Activated effector memory CD4-positive, alpha-beta T cell treated with anti-CD3 and anti-CD28 coated beads, Interleukin-2, amount 50 U/mL, for 16 hours (primary cell): ENCODE measurements at places on chromosomes 11 and 22.

- no peak for DNase-seq
Observed at GRCh38 chr11:84887055-84887629, 740.0 kb downstream of the DLG2 start.

- peak; percentile 82 for DNase-seq
Observed at GRCh38 chr22:17767233-17768065, 6.8 kb downstream of the BID start.

- no peak for DNase-seq
Observed at GRCh38 chr11:11805228-11805627, 36.5 kb upstream of the USP47 start.

GRCh38 chr11:89436071-89436470 is 55.1 kb downstream of the NOX4 start:
- no peak for DNase-seq

DNA sequence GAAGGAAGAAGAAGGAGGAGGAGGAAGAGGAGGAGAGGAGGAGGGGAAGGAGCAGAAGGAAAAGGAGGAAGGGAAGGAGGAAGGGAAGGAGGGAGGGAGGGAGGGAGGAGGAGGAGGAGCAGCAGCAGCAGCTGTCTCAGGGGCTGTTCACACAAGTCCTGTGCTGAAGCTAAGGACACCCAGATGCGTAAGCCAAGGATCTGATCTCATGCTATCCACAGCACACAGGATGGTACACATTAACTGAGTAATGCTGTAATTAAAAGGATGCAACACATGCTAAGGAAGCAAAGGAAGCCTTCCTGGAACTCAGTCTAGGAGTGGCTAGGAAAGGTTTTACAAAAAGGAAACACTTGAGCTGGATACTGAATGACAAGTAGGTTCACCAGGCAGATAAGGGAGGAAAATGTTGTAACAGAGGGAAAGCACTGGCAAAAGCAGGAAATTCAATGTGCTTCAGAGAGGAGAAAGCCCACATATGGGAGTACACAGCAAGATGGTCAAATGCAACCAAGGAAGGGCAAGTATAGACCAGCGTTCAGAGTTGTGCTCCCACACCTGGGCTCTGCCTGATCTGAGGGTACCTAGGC is 32.0 kb downstream of the TRIM66 start:
- DNase-seq, result no peak

DNA sequence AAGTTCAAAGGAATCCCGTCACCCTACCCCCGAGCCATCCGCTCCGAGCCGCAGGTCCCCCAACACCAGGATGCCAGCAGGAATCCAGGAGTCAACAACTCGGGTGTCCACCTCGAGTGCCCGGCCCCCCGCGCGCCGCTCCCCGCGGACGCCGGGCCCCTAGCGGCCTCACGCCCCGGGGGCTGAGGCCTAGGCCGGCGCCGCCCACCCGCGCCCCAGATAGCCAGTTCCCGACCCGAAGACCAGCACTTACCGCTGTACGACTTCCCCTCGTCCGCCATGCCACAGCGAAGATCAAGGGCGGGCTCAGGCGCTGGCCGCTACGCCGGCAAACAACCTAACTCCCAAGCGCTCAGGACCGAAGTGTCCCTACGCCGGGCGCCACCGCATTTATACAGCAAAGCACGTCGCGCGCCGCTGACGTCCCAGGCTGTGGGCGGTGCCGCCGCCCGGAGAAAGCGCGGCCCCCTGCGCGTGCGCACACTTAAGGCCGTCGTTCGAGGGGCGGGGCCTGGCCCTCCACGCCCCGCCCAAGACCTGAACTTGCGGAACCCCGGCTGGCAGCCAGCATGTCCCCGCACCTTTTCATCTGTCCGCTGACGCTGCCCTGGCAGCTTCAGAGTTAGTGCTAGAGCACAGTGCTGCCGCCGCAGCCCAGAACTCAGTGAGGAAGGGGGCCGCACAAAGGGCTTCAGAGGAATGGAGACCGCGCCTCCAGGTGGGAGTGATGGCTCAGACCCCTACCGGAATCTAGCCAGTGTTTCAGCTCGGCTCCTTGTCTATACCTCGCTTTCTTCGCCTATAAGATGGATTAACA is at the start of gene NXF1:
TSS of gene NXF1 (minus strand) at position 365 of the 817 bp plus-strand sequence. CDS start at position 281, 84 bp downstream.
- peak; percentile 98 for DNase-seq

DNA sequence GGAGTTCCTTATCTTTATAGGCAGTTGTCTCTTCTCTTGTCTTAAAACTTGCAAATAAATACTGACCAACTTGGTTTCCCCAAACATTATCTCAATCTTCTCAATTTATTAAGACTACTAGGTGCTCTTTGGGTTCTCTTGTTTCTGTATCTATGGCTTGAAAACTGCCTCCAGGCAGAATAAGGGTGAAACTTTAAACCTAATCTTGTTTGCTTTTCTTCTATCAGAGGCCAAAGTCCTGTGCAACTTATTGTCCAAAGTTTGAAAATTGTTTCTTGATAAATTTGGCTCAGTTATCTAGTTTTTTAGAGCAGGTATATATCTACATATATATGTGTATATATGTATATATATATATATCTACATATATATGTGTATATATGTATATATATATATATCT is 110.1 kb upstream of the ANO5 start:
- DNase-seq, result no peak
